Spinal cord (tissue), 10 donors: ENCODE measurements at places on chromosomes 1 and 21.

DNA sequence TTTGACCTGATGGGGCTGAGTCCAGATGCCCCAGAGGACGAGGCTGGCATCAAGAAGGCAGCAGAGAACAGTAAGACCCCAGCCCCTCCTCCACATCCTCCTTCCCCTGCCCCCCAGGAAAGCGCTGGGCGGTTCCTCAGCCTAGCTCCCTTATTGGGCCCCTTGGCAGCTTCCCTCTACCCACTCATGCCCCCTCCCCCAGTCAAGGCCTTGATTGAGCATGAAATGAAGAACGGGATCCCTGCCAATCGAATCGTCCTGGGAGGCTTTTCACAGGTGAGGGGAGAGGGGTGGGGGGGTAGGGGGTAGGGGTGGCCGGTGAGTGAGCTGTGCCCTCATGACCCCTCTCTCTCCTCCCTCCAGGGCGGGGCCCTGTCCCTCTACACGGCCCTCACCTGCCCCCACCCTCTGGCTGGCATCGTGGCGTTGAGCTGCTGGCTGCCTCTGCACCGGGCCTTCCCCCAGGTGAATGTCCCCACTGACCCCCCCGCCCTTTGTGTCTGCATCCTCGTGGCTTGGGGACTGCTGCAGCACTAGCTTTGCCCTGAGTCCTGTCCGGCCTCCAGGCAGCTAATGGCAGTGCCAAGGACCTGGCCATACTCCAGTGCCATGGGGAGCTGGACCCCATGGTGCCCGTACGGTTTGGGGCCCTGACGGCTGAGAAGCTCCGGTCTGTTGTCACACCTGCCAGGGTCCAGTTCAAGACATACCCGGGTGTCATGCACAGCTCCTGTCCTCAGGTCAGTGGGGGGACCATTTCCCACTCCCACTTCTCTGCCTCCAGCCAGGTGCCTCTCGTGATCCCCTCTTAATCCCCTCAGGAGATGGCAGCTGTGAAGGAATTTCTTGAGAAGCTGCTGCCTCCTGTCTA is 3.2 kb downstream of the LYPLA2 start:
- H3K27me3 ChIP-seq: no peaks in the 10 kb centered on the region
- H3K27ac ChIP-seq: no peak overlapping the region
- DNase-seq: no peak

DNA sequence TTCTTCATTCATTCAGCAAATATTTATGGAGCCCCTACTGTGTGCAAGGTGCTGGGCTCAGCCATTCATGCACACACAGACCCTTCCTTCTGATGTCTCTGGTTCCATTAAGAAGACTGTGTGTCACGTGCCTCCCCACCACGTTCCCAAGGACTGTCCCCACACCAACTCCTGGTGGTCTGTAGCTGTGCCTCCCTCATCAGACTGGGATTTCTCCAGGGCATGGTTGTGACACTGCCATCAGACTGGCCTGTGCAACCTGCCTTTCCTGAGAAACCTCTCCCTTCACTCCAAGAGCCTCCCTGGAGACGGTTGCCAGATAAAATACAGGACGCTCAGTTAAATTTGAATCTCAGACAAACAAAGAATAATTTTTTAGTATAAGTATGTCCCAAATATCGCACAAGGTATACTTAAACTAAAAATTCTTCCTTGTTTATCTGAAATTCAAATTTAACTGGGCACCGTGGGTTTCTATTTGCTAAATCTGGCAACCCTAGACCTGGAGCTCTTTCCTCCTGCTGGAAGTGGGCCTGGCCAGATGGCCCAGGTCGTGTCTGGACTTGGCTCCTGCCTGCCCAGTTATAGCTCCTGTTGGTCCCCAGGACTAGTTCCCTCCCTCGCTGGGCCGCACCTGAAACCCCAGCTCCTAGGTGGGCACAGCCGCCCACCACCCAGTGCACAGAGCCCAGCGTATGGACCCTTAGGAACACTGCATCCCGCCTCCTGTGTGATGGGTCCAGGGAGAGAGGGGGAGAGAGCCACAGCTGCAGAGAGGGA is 76.9 kb downstream of the RAP1GAP start:
- DNase-seq: no peak
- H3K4me3 ChIP-seq: no peak overlapping the region
- H3K36me3 ChIP-seq: peaks cover 44% of the 10 kb centered on the region
- H3K4me1 ChIP-seq: peaks cover 40% of the 10 kb centered on the region
- H3K27ac ChIP-seq: no peak overlapping the region
- no peaks in the 10 kb centered on the region for H3K27me3 ChIP-seq

DNA sequence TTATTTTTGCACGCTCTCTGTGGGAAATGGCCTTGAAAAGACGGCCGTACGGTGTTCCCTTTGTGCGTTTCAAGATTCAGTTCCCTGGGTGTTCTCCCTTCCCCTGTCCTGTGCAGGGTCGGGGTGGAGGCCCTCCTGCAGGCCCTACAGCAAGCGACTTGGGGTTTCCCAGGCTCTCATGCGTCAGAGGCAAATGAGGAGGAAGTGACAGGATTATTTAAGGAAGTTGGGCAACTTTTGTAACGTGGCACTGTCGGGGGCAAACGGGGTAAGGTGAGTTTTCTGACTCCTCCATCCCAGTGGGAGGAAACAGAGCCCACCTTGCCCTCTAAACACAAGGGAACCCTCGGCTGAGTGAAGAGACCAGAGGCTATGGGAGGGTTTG is 16.1 kb upstream of the AJAP1 start:
- H3K4me1 ChIP-seq: peaks cover 22% of the 10 kb centered on the region
- no peak overlapping the region for H3K27ac ChIP-seq
- no peak overlapping the region for H3K4me3 ChIP-seq
- no peaks in the 10 kb centered on the region for H3K36me3 ChIP-seq
- H3K27me3 ChIP-seq: no peaks in the 10 kb centered on the region

- H3K36me3 ChIP-seq: no peaks in the 10 kb centered on the region
- no peak overlapping the region for H3K4me3 ChIP-seq
- no peak for DNase-seq
- no peaks in the 10 kb centered on the region for H3K27me3 ChIP-seq
Observed at GRCh38 chr1:52574594-52574993, 21.7 kb upstream of the TUT4 start.

- no peaks in the 10 kb centered on the region for H3K4me1 ChIP-seq
- no peaks in the 10 kb centered on the region for H3K27me3 ChIP-seq
- H3K27ac ChIP-seq: no peak overlapping the region
- H3K4me3 ChIP-seq: no peak overlapping the region
Observed at GRCh38 chr21:28639737-28640136, 352.9 kb downstream of the LTN1 start.

- H3K36me3 ChIP-seq: no peaks in the 10 kb centered on the region
- no peaks in the 10 kb centered on the region for H3K4me1 ChIP-seq
- no peak overlapping the region for H3K4me3 ChIP-seq
- H3K27me3 ChIP-seq: no peaks in the 10 kb centered on the region
Observed at GRCh38 chr1:230541306-230541705, 101.0 kb upstream of the COG2 start.

GRCh38 chr1:155266553-155266952 is 4.4 kb upstream of the SCAMP3 start:
- no peak for DNase-seq
- no peaks in the 10 kb centered on the region for H3K27me3 ChIP-seq
- no peak overlapping the region for H3K27ac ChIP-seq
- H3K36me3 ChIP-seq: peaks cover 74% of the 10 kb centered on the region
- H3K4me1 ChIP-seq: peaks cover 7% of the 10 kb centered on the region
- H3K4me3 ChIP-seq: no peak overlapping the region

GRCh38 chr1:4690951-4691675 is 36.7 kb downstream of the AJAP1 start:
- H3K36me3 ChIP-seq: peaks cover 37% of the 10 kb centered on the region
- DNase-seq: no peak
- peaks cover 73% of the 10 kb centered on the region for H3K4me1 ChIP-seq
- H3K27ac ChIP-seq: no peak overlapping the region
- H3K4me3 ChIP-seq: no peak overlapping the region
